Neuronal stem cell (in vitro differentiated cells): ENCODE measurements at places on chromosomes 5 and 9.

- DNase-seq: no peak
Observed at GRCh38 chr5:29942089-29942488, 1251.4 kb upstream of the CDH6 start.

- peak; percentile 27 for DNase-seq
Observed at GRCh38 chr5:71778678-71779276, 59.7 kb downstream of the CARTPT start.

GRCh38 chr5:168286386-168286785, 5.1 kb upstream of the WWC1 start:
- no peak for DNase-seq

DNA sequence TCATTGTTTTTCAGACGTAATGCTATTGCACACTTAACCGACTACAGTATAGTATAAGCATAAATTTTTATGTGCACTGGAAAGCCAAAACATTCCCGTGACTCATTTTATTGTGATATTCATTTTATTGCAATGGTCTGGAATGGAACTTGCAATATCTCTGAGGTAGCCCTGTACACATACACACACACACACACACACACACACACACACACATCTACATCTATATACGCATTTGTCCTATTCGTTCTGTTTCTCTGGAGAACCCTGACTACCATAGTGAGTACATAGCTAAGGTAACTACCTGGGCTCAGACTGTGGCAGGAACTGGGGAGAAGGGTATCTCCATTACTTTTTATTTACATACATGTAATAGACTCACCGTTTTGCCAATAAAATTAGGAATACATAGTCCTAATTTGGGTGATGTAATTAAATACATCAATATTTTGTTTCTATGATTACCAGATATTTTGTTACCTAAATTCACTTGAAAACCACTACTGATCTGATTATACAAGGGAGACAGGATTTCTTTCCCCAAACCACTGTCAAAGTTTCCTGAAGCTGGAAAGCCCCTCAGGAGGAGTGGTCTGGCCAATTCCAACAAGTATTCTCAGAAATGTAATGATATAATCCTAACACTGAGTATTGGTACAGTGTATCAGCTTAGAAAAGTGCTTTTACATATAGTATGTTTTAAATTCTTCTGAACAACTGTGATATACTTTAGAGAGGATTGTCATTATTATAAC, 74.0 kb upstream of the PLPP1 start:
- DNase-seq: no peak

DNA sequence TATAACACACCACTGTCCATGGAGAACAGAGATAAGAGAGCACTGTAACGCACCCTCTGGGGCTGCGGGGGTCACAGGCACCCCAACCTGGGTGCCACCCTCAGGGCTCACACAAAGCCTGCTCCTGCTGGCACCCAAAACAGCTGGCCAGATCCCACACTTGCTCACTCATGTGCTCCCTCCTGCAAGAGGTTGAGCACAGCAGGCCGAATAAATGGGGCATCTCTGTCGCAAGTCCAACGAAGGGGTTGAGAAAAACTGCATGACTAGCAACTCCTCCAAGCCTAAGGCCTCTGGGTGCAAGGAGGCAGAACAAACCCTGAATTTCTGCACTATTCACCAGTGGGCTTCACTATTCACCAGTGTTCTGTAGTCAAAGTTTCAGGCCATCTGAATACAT, 80.3 kb downstream of the SECISBP2 start:
- DNase-seq: no peak

DNA sequence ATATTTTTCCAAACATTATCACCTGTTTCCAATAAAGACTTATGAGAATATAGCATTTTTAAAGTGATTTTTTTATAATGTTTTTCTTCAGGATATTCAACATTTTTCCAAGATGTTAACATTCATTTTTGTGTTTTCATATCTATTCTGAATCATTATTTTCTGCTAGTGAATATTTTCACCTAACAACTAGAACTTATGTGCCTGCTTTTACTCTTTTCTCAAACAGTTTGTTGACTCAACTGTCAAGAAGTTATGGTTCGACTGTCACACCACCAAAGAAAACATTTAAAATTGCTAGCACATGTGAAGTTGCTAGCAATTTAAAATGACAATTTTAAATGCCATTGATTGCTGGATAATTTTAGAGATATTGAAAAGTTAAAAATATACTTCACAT, 343.3 kb upstream of the CDH9 start:
- DNase-seq: no peak

DNA sequence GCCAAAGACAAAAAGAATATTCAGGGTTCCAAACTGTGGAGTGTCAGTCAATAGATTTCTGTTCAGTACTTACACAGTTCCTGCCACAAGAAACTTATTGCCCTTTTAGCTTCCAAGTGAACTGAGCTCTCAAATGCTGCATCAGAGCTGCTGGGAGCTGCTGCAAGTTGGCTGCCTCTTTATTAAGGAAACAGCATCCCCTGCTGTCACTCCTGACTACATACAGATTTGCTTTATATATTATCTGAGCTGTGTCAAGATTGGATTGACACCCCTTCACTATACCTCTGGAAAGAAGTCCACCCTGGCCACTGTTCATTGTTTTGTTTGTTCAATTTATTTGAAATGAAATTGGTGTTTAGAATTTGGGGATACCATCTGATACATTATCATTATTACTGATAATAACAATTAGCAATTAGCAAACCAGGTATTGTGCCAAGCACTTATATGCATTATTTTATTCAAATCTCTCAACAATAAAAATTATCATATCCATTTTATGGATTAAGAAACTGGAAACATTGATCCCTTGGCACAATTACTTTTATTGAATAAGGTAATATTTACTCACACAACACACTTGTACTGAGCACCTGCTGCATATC, 16.4 kb upstream of the C5orf58 start:
- DNase-seq: no peak

- DNase-seq: peak; percentile 76
Observed at GRCh38 chr9:127586537-127586936, 25.5 kb upstream of the STXBP1 start.

- DNase-seq: peak; percentile 29
Observed at GRCh38 chr9:70954126-70954525, 167.3 kb downstream of the TRPM3 start.

DNA sequence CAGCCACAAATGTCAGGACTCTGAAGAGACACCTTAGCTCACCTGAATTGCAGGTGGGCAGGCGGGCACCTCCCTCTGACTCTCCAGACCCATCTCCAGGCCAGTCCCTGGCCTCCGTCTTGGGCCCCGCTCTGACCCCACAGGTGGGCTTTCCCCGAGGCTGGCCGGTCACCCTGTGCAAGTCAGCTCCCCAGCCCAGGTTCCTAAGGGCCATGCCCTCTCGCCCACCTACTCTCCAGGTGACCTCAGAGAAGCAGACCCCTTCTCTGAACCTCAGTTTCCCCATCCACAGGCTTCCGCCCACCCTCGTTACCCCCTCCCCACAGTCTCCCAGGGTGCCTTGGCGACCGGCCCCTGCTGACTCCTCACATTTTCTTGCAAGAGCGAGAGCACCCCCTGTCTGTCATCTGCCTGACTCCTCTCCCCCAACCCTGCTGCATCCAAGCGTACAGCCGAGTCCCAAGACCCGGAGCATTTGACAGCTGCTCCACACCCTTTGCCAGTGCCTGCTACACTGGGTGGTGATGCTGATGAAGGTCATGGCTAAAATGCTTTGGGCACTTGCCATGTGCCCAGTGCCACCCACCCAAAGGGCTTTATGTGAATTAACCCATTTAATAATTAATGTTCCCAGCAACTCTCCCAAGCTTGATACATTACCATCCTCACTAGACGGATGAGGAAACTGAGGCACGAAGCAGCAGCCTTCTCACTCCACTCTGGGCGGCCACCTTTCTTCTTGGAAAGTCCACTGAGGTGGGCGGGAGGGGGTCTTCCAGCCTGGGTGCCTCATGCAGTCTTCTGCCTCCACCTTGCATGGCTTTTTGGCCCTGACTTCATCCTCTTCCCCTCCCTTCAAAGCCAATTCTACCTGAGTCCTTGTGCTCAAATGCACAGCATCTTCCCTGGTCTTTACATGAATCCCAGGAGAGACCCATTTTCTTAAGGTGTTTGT, 51.1 kb upstream of the ORM1 start:
- peak; percentile 57 for DNase-seq

DNA sequence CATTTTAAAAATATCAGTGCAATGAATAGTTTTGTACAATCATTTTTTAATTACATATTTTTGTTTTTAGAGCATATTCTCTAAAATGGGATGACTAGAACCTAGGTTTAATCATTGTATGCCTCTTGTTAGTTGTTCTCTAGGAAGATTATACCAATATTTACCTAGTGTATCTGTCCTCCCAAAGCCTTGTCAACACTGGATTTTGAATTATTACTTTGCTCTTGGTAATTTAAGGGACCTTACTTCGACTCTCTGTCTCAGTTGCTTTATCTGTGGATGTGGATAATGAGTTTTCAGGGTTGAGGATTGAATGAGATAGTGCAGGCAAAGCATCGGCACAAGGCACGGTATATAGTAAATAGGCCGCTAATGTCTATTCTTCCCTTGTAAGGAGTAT, 10.9 kb upstream of the PIP5K1B start:
- no peak for DNase-seq

- peak; percentile 47 for DNase-seq
Observed at GRCh38 chr9:106862821-106863720, at the start of gene ZNF462. TSS of gene ZNF462 (plus strand) at chr9:106863166. CDS start at chr9:106923384, 60,218 bp downstream.

DNA sequence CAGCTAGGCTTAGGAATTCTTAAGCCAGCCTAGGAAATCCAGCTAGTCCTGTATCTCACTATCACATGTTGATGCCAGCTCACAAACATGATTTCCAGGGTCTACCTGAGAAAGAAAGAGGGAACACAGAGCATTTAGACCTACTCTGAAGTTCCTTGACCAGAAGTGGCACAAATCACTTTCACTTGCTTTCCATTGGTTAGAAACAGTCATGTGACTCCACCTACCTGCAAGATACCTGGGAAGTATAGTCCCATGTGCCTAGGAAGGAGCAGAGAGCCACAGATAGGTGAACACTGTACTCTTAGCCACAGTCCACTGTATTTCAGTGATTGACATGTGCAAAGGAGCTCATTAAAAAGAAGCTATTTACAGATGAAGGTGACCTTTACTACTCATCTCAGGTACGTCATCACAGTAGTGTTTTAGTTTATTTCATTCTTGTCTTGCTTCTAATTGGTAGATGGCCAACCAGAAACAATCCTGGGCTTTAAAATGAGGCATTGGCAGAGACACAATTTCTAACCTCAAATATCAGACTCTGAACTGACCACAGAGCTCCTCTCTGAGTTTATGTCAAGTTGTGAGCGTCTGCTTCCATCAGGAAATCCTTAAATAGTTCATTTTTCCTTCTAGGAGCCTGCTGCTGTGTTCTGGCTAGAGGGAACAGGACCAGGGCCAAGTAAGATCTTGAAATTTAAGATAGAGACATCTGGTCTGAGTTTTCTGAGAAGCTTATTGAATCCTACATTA, 340.7 kb downstream of the TLE4 start:
- DNase-seq: no peak

- no peak for DNase-seq
Observed at GRCh38 chr5:142009886-142010285, 2.9 kb downstream of the GNPDA1 start.

DNA sequence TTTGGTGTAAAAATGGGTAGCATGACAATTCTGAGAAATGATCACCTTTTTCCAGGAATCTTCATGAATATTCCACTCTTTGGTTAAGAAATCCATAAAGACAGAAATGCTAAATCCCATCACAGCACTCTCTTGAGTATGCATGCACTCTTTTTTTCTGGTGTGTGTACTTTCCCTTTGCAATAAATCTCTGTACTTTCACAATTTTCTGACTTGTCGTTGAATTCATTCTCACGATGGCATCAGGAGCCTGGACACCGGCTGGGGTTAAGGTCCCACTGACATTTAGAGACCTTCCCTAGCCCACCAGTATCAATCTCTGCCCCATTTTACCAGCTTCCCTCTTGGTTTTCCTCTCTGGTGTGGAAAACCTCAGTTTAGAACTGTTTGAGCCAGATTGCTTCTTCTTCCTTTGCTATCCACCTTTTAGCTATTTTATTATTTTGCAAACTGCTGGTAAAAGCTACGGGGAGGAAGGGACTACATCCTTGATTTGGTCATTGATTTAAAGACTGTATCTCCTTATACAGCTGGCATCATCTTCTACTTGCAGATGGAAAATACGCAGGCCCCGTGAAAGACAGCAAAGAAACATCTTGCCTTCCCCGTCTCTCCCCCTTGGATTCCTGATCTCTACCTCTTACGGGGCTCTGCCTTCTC, 59.9 kb upstream of the ZFR start:
- no peak for DNase-seq

- DNase-seq: no peak
Observed at GRCh38 chr5:38667499-38667776, 111.0 kb upstream of the LIFR start.

- DNase-seq: no peak
Observed at GRCh38 chr5:92378966-92379611, 996.0 kb upstream of the ARRDC3 start.
